ENCODE measurements at places on chromosomes 11 and 22.

DNA sequence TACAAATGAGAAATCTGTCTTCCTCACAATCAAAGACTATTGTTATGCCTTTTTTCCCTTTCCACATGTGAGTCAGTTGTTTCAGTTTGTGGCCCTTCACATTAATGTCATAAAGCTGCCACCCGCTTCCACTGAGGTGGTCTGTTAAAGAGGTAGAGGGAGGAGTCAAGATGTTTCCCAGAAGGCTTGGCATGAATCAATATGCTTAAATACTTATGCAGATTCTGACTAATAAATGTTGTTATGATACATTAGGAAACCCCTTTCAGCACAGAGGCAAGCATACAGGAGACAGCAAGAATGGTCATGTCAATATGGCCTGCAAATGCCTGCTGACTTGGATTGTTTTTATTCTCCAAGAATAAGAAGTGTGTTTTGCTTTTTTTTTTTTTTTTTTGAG is 6.5 kb downstream of the RTN3 start:
- no peak for DNase-seq

DNA sequence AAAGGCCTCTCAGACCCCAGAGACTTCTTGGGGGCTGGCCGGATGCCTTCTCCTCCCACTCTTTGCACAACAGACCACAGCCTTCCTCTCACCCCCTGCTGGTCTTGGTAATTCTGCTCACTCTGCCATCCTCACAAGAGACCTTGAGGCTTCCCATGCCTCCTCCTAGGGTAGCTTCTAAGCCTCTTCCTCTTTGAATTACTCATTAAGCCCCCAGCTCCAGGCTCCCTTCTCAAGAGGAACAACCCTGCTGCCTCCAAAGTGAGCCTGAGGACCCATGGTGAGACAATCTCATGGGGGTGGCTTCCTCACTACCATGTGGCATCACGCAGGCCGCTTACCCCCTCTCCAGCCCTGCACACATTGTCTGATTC is 184.6 kb upstream of the SYT13 start:
- DNase-seq = no peak

GRCh38 chr11:76628408-76628947 is 42.1 kb downstream of the LRRC32 start:
- DNase-seq = peak; percentile 28

DNA sequence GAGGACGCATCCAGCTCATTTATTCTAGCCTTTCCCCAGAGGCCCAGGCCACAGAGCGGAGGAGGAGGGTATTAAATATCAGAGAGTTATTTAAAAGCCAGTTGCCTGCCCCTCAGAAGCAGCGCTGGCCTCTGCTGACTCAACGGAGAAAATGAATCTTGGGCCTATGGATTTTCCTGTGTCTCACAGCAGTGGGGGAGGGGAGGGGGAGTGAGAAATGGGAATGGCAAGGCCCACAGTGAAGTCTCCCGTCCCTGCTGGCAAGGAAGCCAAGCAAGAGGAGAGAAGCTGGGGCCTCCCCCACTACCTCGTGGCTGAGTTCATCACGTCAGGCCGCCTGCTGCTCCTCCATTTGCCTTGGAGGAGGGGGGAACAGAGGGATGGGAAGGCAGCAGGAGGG is 4.5 kb upstream of the TPBGL start:
- peak; percentile 13 for DNase-seq

DNA sequence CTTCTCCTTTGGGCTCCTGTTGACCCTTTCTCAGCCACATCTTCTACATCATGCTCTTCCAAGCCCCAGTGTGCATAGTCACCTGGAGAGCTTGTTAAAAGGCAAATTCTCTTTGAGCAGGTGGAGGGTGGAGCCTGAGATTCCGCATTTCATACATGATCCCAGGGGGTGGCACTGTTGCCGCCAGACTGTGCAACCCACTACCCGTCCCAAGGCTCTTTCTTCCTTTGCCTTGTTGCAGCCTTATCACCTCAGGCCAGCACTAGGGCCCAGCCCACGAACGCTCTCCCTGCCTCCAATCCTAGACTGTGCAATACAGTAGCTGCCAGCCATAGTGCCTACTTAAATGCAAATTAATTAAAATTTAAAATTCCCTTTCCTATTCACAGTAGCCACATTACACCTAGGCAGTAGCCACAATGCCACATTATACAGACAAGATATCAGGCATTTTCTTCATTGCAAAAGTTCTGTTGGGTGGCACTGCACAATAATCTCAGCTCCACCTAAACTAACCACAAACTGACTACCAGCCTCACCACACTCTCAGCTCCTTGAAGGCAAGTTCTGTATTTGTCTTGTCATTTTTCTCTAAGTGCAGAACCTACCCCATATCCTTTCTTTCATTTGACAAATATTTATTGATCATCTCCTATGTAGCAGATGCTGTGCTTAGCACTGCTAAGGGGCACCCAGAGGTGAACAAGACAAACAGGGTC is 4.6 kb upstream of the KCNJ5 start:
- DNase-seq = no peak

- no peak for DNase-seq
Measured at GRCh38 chr11:107710301-107710700, 1.6 kb downstream of the SLN start.

DNA sequence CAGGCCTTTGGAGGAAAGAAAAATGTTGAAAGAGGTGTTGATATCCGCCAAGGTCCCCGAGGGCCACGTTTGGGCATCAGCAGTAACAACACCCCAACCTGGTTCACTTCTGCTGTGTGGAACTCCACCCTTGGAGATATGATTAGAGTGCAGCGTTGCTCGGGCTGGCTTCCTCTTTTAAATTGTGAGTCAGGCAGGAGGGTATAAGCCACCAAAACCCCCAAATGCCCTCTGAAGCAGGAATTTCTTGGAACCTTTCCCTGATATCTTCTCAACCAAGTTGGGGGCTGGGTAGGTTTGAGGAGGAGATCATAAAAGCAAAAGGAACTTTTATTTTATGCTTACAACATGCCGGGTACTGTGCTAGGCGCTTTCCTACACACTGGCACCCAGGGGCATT is 6.4 kb upstream of the C11orf96 start:
- DNase-seq = no peak

GRCh38 chr11:108498816-108499408 is 728 bp upstream of the POGLUT3 start:
- no peak for DNase-seq

GRCh38 chr22:17390087-17390486 is 20.8 kb downstream of the CECR2 start:
- DNase-seq = no peak

DNA sequence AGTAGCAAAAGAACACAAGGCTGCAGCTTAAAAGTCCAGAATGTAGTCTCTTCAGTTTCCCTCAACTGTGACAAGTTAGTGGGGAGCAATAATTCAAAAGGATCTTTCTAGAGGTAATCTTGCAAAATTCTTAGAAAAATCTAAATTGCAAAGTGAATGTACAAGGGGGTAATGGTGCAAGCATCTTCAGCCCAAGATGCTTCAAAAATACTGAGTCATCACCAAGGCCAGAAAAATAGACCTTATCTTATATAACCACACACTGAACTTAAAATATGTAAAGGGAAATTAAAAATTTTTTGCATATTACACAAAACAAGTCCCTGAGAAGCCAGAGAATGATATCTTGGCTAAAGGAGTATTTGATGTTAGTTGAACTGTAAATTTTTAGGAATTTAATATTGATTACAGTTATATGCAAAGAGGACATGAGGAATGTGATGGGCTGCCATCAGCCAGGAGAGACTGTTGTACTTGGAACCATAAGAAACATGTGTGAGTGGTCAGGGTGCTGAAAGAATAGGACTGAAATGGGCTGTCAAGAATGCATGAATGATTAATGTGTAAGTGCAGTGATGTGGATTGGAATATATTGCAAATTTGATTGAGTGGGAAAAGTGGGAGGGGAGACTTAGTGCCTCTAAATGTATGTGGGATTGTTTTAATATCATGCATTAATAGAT is 85.7 kb upstream of the LIN7C start:
- DNase-seq = no peak

DNA sequence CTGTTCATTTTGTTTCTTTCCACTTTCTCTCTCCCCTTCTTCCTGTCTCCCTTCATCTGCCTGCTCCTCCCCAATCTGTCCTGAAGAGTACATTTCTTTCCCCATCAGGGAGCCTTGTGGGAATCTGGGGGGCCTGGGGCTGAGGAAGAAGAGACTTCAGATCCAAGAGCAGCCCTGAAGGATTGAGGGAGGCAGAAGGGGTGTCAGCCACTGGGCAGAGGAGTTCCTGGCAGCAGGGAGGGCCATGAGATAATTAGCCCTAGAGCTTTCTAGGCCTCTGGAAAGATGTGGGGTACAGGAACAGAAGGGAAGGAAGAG is 24.4 kb upstream of the OAF start:
- no peak for DNase-seq

DNA sequence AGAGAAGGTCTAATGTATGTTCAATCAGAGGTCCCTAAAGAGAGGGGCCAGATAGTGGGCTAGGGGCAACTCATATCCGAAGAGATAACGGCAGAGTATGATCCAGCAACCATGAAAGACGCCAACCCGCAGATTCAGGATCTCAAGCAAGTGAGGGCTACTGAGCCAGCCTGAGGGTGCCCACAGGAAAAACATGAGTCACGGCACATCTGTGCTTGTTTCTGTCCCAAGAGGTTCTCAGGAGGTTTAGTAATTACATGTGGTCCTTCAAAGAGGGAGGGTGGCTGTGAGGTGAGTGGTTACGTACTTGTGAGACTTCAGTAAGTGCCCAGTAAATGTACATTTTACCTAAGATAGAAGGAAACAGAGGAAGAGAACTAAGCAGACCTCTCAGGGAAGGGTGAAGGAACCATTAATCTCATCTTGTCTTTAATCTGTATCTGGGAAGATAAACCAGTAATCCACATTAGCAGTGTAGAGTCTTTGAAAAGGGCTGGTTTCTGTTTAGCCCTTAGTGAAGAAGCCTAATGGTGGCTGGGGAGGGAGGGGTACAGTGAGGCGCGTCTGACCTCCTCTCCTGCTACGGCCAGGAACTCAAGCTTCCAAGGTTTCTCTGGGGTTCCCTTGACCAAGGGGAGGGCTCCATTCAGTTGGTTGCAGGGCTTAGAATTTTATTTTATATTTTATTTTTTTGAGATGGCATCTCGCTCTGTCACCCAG is 10.2 kb downstream of the SIRT3 start:
- DNase-seq = no peak

GRCh38 chr11:37525336-37525735 is 927.3 kb upstream of the RAG2 start:
- DNase-seq = no peak

DNA sequence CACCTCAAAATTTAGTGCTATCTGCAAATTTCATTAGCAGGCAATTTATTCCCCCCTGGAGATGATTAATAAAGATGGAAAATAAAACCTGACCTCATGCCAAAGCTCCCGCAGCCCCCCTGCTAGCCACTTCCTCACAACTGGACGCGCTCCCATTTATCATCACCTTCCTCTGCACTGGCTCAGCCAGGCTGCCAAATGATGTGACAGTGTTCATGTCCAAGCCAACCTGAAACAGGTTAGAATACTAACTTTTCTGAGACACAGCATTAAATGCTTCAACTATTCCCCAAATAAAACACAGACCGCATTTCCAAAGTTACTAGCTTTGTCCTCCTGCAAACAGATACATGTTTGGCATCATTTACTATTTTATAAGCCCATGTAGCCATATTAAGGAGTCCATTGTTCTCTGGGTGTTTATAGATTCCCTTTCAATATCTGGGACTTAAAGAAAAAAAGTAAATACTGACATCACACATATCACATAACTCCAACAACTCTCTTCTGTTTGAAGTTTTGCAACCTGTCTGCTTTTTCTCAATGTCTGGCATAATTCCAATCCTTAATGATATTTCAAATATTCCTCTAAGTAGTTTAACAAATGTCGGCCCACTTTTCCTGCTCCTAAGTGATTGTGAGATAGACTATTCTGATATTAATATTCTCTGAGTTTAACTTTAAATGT is 829.7 kb upstream of the FAT3 start:
- no peak for DNase-seq
